Caco-2 (cell line): ENCODE measurements at places on chromosomes 5 and 9. TPM values are rescaled to one million over a fixed set of nuclear protein-coding genes. Genes with fewer than 3 reads are reported as not detected.
A peak's percentile ranks its signal among the peaks of the same experiment; 100 is the strongest.

Gene SLC6A19
- 0.29 and 0.32 TPM in 2 replicates for total RNA-seq

DNA sequence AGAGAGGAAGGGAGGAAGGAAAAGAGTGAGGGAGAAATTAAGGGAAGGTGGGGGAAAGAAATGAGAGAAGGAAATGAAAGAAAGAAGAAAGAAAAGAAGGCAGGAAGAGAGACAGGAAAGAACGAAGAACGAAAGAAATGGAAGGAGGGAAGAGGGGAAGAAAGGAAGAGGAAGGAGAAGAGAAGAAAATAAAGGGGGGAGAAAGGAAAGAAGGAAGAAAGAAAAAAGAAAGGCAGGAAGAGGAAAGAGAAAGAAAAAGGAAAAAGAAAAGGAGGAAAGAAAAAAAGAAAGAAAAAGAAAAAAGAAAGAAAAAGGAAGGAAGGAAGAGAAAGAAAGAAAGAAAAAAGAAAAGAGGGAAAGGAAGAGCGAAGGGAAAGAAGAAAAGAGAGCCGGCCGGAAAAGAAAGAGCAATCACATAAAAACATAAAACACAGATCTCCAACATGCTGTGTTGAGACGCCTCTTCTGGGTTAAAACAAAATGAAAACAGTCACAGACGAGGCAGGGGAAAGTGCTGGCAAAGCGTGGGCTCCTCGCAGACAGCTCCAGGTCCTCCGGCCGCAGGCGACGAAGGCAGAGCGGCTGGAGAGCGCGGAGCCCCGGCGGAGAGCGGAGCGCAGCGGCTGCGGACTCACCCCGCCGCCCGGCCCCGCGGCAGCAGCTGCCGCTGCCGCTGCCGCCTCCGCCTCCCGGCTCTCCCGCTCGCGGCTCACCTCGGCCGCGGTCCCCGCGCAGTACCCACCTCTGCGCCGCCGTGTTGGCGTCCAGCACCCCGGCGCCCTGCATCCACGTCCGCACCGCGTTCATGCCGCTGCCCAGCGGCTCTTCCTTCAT is 896 bp downstream of the EBF1 start:
- no peaks in the 10 kb centered on the region for H3K4me1 ChIP-seq
- H3K36me3 ChIP-seq: no peaks in the 10 kb centered on the region
- no peaks in the 10 kb centered on the region for H3K27me3 ChIP-seq
- peak overlapping the region; percentile 10; the same call in 1 of the 2 replicates for H3K4me3 ChIP-seq

GRCh38 chr5:133142782-133143181 is 91.0 kb downstream of the HSPA4 start:
- no peak overlapping the region for H3K27ac ChIP-seq
- no peak overlapping the region for H3K4me3 ChIP-seq
- H3K4me1 ChIP-seq: no peaks in the 10 kb centered on the region

DNA sequence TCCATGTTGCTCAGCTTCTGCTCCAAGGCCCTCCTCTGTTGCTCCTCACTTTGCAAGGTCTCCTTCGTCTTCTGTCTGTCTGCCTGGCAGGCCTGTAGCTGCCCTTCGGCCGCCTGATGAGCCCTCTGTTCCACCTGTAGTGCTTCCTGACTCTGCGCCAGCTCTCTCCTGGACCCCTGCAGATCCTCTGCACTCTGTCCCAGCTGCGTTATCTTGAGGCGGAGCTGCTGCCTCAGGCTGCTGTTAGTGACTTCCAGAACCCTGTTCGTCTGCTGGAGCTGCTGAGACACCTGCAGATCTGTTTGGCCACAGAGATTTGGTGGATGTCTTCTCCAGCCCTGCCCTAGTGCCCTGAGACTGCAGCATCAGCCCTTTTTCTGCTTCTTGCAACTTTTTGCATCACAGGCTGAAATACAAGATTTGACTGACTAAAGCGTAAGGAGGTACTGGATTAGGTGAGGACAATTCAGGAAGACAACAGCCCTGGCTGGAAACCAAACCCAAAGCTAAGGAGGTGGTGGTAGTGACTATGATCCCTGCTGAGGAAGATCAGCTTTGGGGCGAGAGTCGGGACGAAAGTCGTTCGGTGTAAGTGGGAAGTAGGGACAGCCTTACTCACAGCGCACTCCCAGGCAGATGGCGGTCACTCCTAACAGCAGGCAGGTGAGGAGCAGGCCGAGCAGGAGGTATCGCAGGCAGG is 2.1 kb downstream of the CD72 start:
- no peak overlapping the region for H3K27ac ChIP-seq
- no peaks in the 10 kb centered on the region for H3K36me3 ChIP-seq
- DNase-seq: no peak
- no peak overlapping the region for H3K4me3 ChIP-seq
- no peaks in the 10 kb centered on the region for H3K27me3 ChIP-seq

- peak; percentile 87 for DNase-seq
- no peak within 1 kb of the TSS for H3K27ac ChIP-seq
- H3K4me1 ChIP-seq: 0 out of 2 replicates have a peak, but pooled peaks cover 3% of the 10 kb centered on the region
- H3K36me3 ChIP-seq: no peaks in the 10 kb centered on the region; the same call in 1 of the 2 replicates
- no peaks in the 10 kb centered on the region for H3K27me3 ChIP-seq
Observed at GRCh38 chr9:94554439-94555331, at the start of gene PCAT7. Gene PCAT7 (plus strand): TSS chr9:94555083.

GRCh38 chr5:117107859-117108258 is 533.2 kb upstream of the SEMA6A start:
- DNase-seq: no peak
- H3K36me3 ChIP-seq: no peaks in the 10 kb centered on the region
- H3K27me3 ChIP-seq: no peaks in the 10 kb centered on the region
- H3K27ac ChIP-seq: no peak overlapping the region
- no peaks in the 10 kb centered on the region for H3K4me1 ChIP-seq

Gene ZDHHC12
- total RNA-seq: 71.0 and 73.7 TPM in 2 replicates

DNA sequence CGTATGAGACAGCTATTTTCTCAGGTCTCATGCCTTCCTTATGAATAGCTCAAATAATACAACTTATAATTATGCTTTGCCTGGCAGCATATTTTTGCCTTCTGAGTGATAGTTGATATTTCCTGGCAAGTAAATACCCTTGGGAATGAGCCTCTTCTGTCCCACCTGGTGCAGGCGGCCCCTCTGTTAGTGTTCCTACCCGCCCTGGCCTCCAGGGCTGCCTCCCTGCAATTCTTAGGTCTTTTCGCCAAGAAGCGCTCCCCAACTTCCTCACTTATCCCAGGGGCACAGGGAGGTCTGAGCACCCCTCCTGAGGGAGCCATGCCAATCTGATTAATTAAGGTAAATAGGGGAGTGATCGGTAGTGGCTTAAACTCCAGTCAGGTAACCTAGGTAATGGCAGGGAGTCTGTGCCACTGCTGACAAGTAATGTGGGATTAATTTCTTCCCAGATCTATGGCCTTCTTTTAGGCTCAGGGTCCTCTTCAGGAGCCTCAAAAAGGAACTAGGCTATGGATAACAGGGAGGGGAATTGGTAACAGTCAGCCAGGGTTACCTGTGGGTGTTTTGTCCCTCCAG is 81.5 kb downstream of the GALNT10 start:
- no peaks in the 10 kb centered on the region for H3K27me3 ChIP-seq
- H3K4me1 ChIP-seq: no peaks in the 10 kb centered on the region; the same call in 1 of the 2 replicates
- no peak for DNase-seq
- no peak overlapping the region for H3K27ac ChIP-seq

GRCh38 chr5:125597338-125597737 is 825.9 kb upstream of the GRAMD2B start:
- no peaks in the 10 kb centered on the region for H3K27me3 ChIP-seq
- no peaks in the 10 kb centered on the region for H3K36me3 ChIP-seq
- no peak for DNase-seq
- no peak overlapping the region for H3K4me3 ChIP-seq
- H3K4me1 ChIP-seq: no peaks in the 10 kb centered on the region
- no peak overlapping the region for H3K27ac ChIP-seq

DNA sequence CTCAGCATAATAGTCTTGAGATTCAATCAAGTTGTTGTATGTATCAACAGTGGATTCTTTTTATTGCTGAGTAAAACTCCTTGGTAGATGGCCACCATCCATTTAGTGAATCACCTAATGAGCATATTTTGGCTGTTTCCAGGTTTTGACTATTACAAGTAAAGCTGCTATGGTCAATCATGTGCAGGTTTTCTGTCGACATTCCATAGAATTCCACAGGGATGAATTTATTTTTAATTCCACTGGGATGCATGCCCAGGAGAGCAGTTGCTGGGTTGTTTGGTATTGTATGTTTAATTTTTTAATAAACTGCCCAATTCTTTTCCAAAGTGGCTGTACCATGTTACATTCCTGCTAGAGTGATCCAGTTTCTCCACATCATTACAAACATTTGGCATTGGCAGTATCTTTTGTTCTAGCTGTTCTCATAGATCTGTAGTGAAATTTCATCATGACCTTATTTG is 10.5 kb upstream of the S1PR3 start:
- H3K27me3 ChIP-seq: no peaks in the 10 kb centered on the region
- DNase-seq: no peak
- no peaks in the 10 kb centered on the region for H3K4me1 ChIP-seq
